ENCODE measurements at places on chromosomes 13 and 19. TPM values are rescaled to one million over a fixed set of nuclear protein-coding genes. Genes with fewer than 3 reads are reported as not detected.

GRCh38 chr13:99983499-99984401 lies 2.2 kb downstream of the ZIC2 start:
- no peak for DNase-seq

DNA sequence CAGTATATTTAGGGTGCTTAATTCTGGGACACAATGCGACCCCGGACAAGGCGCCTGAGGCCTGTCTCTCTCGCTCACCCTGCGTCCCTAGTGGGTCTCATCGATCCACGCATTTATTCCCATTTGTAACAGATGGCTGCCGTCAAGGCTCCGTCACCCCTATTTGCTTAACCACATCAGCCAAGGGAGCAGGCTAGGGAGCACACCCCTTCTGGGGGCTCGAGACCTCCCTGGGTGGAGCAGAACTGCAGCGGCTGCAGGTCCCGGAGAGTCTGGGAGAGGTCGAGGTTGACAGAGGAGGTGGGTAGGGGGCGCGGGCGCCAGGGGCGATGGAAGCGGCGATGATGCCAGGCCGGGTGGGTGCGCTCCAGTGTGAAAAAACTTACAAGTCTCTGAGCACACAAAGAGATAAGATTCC lies 507 bp downstream of the ALG5 start:
- no peak for DNase-seq

- DNase-seq = no peak
Observed at GRCh38 chr13:47679401-47679800, 321.7 kb downstream of the SUCLA2 start.

DNA sequence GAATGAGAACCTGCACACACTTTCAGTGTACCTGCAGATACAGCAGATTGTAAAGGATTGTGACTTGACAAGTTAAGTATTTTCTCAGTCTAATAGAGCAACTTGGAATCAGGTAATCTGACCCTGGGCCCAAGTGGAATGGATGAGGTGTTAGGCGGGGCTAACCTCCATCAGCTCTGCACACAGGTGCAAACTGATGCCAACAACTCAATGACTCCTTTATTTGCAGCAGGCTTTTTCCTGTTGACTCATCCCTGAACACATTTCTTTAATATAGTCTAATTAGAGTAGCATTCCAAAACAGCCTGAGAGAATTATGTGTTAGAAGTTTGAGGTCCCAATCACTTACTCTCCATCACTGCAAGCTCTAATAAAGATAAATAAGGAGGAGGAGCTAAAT lies 48.8 kb downstream of the TPT1 start:
- DNase-seq = no peak

GRCh38 chr19:47561440-47562057 lies 11.4 kb downstream of the ZNF541 start:
- DNase-seq = no peak

DNA sequence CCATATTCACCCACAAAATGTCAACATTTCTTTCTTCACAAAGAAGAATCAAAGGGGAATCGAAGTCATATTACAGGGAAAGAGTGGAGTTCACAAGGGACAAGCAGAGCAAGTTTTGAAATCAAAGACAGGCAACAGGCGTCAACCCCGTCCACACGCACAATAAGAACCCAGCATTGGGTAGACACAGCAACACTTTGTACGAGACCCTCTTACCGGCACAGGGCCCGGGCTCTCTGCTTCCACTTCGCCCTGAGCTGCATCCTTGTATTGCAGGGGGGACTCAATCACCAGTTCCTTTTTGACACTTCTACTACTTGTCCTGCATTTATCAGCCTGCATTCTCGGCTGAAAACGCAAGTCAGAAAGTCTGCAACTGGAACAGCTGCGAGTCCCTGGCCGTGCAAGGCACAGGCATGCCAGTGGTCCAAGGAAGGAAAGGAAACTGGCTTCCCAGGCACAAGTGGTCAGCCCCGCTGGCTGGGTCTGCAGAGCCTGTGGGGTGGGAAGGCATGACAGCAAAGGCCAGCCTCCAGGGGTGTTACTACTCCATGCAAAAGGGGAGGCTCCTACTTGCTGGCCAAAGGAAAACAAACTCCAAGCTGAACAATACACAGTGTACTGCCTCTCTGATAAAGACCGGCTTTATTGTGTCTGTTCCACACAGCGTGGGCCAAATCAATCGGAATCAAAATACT lies at the start of gene DOCK9:
Gene DOCK9 (minus strand): TSS at position 497 of the 698 bp plus-strand sequence. CDS start 155 bp downstream, at position 342.
- no peak for DNase-seq

DNA sequence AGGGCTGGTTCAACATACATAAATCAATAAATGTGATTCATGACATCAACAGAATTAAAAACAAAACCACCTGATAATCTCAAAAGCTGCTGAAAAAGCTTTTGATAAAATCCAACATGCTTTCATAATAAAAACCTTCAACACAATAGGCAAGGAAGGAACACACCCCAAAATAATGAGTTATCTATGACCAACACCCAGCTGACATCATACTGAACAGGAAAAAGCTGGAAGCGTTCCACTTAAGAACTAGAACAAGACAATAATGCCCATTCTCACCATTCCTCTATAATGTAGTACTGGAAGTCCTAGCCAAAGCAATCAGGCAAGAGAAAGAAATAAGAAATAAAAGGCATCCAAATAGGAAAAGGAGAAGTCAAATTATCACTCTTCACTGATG lies 116.2 kb upstream of the FREM2 start:
- no peak for DNase-seq

DNA sequence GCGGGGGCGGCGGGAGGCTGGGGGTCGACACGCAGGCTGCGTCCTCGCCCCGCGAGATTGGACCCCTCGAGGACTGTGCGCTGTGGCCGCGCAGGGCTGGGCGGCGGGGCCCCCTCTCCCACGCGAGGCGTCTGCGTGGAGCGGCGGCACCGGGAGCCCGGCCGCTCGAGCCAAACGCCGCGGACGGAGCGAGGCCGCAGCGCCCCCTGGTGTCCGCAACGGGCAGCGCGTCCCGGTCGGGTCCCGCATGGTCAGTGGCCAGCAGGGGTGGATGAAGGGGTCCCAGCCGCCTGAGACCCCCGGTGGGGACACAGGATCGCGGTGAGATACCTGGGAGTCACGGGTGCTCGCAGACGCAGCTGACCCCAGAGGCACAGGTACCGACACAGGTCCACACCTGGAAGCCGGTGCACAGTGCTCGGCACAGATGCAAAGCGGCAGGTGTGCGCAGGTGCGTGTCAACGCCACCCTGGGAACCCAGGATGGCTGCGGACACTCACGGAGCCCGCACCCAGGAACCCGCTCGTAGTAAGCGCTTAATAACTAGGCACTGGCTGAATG lies 2.1 kb upstream of the CIRBP start:
- no peak for DNase-seq

DNA sequence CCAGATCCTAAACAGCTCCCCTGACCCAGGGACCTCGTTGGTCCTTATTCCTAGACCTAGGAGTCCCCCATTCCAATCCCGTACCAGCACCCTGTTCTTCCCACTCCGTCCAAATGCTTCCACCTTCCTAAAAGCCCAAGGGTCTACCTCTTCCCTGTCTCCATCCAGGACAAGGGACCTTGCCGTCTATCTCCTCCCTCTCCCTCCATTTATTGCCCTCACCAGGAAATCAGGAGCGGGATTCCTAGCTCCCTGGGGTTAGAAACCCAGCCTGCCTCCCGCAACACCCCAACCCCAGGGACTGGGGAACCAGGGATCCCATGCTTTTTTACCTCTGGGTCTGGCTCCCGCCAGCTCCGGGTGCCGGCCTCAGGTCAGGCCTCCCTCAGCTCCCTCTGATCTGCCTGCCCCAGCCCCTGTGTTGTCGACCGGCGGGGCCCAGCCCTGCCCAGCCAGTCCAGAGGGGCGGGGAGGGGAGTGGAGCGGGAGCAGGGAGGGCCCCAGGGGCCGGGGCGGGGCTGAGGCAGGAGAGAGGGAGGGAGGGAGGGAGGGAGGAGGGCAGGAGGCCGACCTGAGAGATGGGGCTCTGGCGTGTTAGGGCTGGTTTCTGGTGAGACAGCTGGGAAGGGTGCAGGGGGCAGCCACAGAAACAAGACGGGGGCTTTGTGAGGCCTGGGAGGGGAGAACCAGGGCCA lies at the start of gene B3GNT8:
Gene B3GNT8 (minus strand): TSS at position 423 of the 695 bp plus-strand sequence. CDS start 596 bp downstream, outside the sequence.
- DNase-seq = no peak

GRCh38 chr19:40411125-40411842 lies 1.9 kb downstream of the PRX start:
- DNase-seq = no peak

DNA sequence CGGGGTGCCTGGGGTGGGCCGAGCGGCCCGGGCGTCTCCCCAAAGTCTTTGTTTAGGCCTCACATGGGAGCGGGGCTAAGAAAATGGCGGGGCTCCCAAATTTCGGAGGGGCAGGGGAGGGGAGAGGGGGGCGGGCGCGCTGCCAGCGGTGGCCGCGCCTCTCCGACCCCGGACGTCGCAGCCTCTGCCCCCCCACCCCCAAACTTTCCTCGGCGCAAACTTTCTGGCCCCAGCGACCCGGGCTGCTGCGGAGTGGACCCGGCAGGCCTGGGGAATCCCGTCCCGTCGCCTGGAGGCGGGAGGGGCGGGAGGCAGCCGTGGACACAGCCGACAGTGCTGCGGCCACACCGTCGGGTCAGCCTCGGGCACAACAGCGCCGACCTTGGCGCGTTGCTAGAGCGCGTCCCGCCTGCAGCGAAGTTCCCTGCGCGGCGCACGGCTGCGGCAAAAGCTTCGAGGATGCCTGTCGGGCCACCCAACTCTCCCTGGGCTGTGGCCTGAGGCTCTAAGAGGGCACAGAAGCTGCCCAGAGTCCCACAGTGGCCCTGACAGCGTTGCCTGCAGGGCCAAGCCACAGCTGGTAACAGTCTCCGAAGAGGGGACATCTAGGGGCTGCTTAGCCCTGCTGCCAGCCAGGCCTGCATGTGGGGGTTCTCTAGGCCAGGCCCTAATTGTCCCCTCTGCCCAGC lies 1.3 kb downstream of the NFIX start:
- no peak for DNase-seq

DNA sequence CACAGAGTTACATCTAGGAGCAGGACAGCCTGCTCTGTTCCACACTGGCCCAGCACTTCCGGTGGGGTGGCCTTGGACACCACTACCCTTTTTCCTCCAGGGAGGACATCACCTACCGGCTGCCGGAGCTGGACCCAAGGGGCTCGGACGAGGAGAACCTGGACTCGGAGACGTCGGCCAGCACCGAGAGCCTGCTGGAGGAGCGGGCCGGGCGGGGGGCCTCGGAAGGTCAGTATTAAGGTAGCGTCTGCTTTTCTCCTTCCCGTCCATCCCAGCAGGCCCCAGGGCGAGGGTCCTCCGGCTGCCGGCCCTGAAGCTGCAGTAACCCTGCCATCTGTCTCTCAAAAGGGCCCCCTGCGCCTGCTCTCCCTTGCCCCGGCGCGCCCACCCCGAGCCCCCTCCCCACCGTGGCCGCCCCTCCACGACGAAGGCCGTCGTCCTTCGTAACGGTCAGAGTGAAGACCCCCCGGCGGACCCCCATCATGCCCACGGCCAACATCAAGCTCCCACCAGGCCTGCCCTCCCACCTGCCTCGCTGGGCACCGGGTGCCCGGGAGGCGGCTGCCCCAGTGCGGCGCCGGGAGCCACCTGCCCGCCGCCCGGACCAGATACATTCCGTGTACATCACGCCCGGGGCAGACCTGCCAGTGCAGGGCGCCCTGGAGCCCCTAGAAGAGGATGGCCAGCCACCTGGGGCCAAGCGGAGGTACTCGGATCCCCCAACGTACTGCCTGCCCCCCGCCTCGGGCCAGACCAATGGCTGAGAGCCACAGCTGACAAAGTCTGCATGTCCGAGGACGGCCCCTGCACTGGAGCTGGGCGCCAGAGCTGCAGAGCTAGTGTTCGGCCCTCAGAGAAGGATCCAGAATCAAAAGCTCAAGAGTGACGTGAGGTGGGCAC lies 3.4 kb upstream of the USE1 start:
- DNase-seq = no peak

GRCh38 chr19:39996218-39996810 lies 546 bp upstream of the ZNF546 start:
- no peak for DNase-seq

DNA sequence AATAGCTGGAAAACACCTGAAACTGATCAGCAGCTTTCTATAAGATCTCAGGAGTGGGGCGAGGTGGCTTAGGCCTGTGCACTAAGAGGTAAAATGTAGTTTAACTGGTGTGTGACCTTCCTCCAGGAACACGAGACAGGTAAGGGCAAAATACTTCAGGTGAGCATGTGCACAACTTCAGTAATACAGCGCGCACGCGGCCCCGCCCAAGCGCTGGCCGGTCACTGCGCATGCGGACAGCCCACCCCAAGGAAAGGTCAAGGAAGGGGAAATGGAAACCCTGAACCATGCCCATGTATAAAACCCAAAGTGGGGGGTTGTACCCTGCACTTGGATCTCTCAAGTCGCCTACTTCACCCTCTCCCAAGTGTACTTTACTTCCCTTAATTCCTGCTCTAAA lies 49.4 kb upstream of the ARHGEF7 start:
- DNase-seq = no peak

DNA sequence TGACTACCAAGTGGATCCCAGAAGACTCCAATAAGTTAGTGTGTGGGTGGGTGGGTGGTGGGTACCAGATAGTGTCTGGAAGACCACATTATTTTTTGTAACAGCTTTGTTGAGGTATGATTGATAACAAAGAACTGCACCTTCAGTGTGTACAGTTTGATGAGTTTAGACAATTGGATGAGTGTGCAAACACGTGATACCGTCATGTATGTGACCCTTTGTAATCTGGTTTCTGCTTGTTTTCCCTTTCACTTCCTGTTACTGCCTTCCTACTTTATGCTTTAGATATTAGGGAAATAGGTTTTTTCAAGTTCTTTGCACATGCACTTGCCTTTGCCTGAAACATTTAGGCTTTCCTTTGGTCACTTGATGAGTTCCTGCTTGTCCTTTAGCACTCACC lies 8.5 kb downstream of the RPL21 start:
- no peak for DNase-seq

GRCh38 chr19:35347930-35348298 lies 212 bp downstream of the FFAR1 start:
- DNase-seq = no peak

Gene ZNF112
- 5.0 TPM for polyA plus RNA-seq

Gene CEACAM5
- not detected for polyA plus RNA-seq

Gene PALM3
- polyA plus RNA-seq = 0.28 TPM

Gene PLK5
- polyA plus RNA-seq = 0.20 TPM

Gene ZNF428
- polyA plus RNA-seq = 56.5 TPM

All from forelimb muscle (tissue), 1 donor.